ENCODE measurements at places on chromosomes 4 and X.

DNA sequence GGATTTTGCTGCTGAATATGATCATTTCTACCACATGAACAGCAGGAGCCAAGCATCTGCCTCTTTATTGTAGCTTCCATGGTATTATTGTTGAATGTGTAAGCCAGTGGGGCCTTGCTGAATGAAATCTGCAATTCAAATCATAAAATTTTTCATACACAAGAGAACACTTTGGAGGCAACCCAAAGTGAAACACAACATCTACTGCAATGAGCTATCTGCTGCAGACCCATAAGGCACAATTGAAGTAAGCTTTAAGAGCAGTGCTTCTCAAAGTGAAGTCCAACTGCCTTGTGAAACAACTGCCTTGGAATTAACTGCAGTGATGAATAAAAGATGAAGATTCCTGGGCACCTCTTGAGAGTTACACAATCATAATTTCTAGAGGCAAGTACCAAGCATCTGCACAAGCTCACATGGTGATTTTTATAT is 626.3 kb upstream of the INTU start:
- DNase-seq = no peak

DNA sequence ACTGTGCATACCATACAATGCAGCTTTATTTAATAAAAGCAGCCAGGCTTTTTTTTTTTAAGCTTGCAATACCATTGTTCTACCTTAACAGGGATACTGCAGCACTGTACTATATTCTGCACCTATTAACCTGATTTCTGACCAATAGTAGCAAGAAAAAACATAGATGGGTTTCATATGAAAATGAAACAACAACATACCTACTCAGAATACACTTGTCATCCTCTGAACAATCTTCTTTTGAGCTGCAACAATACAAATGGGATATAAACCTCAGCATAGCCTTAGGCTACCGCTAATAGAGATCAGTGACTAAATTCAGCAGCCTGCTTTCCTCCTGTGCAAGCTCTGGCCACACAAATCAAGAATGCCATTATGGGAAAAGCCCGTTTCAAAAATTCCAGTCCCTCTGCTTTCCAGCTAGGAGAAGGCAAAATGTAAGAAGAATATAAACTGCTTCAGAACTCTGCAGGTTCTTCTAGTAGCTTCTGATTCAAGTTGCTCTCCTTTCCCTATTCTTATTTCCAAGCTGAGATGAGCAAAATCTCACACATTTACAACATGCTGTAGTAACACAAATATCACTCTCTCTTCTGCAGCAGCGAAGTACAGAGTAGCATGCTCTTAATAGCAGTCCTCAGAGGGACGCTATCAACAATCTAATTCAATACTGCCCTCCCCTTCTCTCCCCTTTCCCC is 143.4 kb downstream of the KLHL13 start:
- no peak for DNase-seq

GRCh38 chr4:169185133-169185956 is 85.4 kb downstream of the SH3RF1 start:
- no peak for DNase-seq

GRCh38 chr4:103074744-103075434 is 1.7 kb downstream of the SLC9B2 start:
- DNase-seq = no peak

GRCh38 chr4:26120098-26120825 is 200.6 kb upstream of the RBPJ start:
- DNase-seq = no peak

GRCh38 chrX:46630141-46630540 is 56.6 kb downstream of the CHST7 start:
- no peak for DNase-seq

- DNase-seq = no peak
Observed at GRCh38 chrX:77453190-77453589, 6.0 kb downstream of the FGF16 start.

- no peak for DNase-seq
Observed at GRCh38 chr4:25790024-25790423, 72.8 kb downstream of the SEL1L3 start.

GRCh38 chrX:39426101-39426500 is 624.8 kb downstream of the MID1IP1 start:
- no peak for DNase-seq

GRCh38 chrX:15507005-15507404 is 6.4 kb downstream of the BMX start:
- DNase-seq = no peak

DNA sequence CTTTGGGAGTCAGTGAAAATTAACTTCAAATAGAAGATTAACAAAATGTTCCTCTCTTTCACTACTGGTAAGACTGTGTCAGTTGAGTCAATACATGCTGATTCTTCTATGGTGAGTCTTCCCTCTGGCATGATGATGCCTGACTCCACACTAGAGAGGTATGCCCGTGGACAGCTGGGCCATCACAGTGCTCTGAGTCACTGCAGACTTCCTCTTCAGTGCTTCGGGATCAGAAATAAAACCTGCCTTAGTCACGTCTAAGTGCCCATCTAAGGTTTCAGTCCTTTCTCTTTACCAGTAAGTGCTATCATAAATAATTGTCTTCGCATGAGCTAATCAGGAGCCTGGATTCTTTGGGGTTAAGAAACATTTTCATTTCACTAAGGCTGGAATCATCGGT is 1.6 kb upstream of the ASB5 start:
- no peak for DNase-seq

DNA sequence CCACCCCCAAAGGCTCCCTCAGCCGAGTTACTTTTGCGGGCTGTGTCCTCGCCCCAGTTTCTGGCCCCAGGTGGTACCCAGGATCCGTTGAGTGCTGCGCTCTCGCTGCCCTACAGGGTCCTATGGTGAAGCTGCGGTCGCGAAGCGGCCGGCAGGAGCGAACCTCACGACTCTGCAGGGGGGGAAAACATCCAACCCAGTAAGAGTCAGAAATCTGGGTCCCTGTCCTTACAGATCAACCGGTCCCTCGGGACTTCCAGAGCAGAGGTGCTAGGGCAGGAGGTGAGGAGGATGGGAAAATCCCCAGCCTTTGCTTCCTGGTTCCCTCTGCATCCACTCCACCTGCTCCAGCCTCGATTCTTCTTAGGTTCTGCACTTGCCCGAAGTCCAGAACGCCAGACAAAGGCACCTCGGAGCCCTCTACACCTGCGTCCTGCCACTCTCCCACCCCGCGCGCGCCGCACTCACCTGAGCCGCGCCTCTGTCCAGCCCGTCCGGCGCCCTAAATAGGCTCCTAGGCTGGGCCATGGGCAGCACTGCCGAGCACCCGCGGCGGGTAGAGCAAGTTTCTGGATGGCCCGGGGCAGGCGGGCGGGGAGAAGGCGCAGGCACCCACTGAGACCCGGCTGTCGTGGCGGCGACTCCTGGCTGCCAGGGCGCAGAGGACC is at the start of gene HS3ST1:
Gene HS3ST1, minus strand, starts transcription at position 664 of the 668 bp plus-strand sequence. CDS start 28,889 bp downstream, outside the sequence.
- no peak for DNase-seq

- DNase-seq = no peak
Observed at GRCh38 chr4:157075401-157075800, 549 bp upstream of the GLRB start.

GRCh38 chrX:40173143-40174000 is 75.6 kb upstream of the BCOR start:
- DNase-seq = no peak

DNA sequence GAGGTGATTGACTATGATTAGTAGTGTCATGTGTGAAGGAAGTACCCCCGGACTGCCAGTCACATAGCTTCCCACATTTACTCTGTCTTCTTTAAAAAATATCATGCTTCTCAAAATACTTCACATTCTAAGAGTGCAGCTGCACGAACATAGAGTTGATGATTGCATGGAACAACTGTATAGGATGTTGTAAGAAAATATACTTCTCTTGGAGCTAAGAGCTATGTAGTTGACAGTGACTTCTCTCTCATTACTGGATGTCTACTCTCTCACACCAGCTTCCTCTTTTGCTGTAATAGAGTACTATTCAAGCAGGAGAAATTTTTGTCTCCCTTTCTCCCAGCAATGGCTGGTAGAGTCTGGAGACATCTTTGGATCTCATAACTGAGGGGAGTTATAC is 99.4 kb upstream of the PUDP start:
- no peak for DNase-seq

DNA sequence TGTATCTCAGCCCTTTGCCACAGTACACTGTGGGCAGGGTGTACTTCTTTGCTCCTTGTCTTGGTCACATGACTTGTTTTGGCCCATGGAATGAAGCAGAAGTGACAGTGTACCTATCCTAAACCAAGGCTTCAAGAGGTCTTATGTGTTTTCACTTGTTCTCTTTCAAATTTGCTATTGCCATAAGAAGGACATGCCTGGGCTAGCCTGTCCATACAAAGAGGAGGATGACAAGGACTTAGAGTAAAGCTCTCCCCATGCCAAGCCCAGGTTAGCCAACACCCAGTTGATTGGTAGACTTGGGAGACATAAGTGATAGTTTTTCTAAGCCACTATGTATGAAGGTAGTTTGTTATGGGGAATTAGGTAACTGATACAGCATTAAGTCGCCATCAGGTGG is 141.1 kb upstream of the MID1 start:
- no peak for DNase-seq

DNA sequence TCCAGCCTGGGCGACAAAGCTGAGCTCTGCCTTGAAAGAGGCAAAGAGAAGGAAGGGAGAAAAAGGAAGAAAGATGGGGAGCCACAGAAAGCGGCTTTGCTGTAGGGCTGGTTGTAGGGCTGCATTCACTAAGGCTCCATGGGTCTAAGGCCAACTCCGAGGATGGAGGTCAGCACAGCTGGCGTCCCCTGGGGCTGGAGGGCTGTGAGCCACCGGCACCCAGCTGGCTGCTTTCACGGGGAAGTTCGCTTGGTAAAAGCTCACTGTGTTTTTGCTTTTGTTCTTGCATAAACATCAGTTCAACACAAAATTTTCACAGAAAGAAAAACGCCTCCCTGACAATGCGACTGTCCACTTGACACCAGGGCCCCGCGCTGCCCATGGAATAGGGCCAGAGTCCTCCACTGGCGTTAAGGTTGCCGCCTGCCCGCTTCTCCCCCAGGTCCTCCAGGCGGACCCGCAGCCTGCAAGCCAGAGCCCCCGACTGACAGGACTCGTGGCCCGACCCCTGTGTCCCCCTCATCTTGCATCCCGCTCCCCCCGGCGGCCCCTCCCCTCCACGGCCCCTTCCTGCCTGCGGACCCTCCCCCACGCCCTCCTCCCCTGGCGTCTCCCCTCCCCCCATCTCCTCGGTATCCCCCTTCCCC is 1.1 kb downstream of the RNF212 start:
- no peak for DNase-seq

GRCh38 chrX:148501386-148502066 is 1.1 kb downstream of the AFF2 start:
- no peak for DNase-seq

DNA sequence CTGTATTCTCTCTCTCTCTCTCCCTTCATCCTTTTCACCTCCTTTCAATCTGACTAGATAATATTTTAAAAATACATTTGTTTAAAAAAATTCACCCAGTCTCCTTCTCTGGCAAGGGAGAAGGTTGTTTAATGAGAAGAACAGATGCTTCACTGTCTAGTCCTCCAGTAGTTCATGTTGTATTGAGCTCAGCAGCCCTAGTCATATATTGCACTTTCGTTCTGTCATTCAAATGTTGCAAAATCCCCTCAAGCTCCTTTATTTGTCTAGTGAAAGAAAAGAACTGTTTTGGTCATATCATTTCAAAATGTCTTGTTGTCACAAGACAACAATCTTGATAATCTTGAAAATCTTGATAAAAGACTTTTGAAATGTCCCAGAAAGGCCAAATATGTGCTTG is 248.0 kb downstream of the GALNTL6 start:
- no peak for DNase-seq

DNA sequence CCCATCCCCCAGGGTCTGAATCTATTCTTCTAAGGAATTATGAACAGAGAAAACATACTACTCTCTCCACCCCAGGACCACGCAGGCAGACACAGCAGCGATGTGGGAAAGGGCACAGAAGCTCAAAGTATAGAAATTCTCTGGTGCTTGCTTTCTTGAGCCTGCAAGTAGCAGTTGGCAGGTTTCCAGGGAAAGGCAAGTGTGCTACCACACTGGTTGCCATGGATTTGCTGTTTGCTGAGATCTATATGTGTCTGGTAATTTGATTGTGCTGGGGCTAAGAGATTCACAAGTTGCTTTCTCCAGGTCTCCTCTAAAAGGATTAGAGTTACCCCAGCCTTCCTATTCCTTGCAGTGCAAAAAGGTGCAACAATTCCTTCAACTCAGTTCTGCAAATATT is 83.1 kb downstream of the GUCY2F start:
- DNase-seq = no peak

DNA sequence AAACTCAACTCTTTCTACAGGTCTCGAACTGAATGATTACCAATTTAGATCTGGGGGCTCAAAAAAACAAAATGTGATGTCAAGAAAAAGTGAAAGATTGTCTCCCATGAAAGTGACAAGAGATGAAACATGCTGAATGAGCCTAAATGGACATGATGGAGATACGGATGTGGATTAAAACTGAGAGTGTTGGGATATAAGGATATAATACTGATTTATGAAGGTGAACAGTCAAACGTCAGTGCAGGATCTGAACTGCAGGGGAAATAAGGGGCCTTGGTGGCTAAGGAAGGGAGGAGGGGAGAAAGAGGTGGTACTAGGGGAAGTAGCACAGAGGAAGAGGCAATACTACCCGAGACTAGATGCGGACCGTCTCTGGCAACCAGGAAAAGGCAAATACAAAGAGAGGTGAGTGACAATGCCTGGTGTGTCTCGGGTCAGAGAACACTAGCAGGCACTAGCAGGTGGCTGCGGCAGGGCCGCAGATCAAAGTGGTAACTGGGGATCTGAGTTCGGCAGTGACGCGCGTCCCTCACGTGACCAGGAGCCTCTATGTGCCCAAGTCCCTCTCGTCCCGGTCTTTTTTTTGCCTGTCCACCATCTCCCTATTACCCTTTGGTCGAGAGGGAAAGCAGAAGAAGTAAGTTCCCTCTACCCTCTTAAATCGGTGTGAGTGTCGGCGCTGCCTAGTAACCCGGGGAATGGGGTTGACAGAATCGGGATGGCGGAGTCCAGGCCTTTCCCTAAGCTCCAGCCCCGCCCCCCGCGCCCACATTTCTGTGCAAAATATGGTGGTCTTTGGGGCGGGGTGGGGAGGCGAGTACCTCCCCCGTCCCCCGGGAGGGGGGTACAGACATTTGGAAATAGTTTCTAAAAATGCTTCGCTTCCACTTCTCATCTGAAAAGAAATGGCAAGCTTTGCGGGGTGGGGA is at the start of gene TCEAL1:
Gene TCEAL1, plus strand, starts transcription at position 590 of the 932 bp plus-strand sequence. CDS start 942 bp downstream, outside the sequence.
- peak; percentile 22 for DNase-seq

GRCh38 chr4:52780617-52781354 is 29.6 kb upstream of the ERVMER34-1 start:
- no peak for DNase-seq

Measured in CD4-positive, alpha-beta T cell treated with Interleukin-4 for 4 hours (primary cell).